ENCODE measurements at places on chromosomes 4 and X.

DNA sequence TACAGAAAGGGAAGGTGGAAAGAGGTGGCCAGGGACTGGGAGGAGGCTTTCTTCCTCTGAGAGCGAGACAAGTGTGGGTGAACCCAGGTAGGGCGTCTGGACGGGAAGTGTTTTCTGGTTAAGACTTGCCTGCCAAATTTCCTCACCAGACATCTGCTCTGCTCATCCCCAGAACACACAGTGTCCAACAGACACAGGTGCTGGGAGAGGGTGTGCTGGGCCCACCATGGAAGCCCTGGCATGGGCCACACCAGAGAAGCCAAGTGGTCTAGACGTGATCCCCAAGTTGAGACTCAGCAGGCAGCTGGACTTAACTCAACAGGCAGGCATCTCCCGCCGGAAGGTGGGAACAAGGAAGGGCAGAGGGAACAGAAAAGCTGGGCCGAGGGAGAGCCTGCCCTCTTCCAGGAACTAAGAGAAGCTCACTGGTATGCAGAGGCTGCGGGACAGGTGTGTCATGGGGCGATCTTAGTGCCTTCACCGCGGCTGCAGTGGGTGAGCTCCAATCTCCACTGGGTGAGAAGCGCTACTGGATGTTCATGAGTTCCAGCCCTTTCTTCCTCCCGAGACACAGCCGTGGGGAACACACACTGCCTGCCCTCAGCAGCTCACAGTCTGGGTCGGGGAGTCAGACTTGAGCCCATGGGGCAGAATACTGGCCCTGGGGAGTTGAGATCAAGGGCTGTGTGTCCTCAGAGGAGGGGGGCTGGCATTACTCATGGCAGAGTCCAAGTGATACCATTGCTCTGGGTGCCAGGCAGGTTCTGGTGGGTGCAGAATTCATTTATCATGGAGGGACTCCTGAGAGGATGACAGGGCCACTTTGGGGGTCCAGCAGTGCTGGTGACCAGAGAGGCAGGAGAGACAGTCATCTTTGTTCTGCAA, 110.2 kb downstream of the CPZ start:
- no peak for DNase-seq

DNA sequence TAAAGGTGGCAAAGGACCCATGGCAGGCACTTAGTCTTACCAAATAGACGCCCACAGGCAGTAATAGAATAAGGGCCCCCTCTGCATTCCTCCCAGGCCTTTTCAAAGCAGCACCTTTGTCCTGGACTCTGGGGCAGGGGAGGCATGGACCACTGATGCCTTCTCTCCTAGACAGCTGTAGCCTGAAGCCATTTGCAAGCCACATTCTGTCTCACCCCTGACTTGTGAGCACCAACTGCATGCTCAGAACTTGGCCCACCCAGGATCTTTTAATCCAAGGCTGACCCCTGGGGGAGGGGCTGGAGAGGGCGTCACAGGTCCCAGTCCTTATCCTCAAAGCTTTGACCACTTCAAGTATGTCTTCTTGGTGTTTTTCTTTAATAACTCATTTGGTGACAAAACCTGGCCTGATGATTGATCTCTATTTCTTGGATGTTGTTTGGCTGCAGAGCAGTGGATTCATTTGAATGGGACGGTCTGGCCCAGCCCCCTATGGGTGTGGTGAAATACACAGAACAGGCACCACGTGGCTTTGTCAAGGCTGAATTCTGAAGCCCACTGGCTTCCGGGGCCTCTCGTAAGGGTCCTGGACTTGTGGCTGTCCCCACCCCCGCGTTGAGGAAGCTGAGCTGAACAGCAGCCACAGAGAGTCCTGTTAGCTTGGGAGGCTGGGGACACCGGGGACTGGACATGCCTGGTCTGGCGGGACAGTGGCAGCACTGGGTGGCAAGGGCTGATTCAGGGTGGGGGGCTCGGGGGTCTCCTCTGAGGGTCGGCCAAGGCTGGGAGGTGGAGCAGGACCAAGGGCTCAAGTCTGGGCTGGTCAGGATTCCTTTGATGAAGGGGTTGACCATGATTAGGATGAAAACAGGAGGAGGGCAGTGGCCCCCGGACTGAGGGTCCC, 36.6 kb downstream of the ADRA2C start:
- DNase-seq: no peak

GRCh38 chrX:29281078-29281742, 694.0 kb downstream of the IL1RAPL1 start:
- DNase-seq: no peak

- no peak for DNase-seq
Observed at GRCh38 chrX:43165343-43165920, 387.5 kb upstream of the PPP1R2C start.

- DNase-seq: no peak
Observed at GRCh38 chr4:42845586-42845985, 46.9 kb upstream of the GRXCR1 start.

DNA sequence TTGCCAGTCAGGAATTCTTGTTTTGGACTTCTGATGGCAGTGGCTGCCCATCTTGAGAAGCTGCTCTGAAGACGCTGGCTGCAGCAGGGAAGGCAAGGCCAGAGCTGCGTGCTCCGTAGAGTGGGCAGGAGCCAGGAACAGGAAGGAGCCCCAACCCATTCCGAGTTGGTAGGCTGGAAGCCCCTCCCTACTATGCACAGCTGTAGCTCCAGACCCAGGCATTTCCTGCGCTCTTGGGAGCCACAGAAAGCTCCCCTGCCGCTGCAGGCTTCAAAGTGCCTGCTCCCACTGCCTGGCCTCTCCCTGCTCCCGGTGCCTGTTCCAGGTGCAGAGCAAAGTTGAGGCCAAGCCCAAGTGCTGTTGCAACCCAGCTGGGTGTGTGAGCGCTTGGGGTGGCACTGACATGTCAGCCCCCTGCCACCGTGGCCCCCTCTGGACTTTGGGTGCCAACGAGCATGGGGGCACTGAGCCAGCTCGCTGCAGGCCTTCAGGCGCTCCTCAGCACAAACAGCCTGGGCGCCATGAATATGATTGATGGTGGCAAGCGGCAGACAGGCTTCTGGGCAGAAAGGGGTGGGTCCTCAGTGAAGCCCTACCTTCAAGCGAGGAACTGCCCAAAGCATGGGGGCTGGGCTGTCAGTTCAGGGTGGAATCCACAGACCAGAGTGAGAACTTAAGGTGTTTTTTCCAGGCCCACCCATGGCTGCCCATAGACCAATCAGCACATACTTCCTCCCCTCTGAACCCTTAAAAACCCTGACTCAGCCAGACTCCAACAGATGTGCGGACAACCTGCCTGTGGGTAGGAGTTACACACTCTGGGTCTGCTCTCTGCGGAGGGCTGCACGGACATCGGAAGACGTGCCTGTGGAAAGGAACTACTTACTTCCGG, 677.2 kb upstream of the INTU start:
- DNase-seq: no peak

GRCh38 chrX:21666679-21667078, 8.5 kb upstream of the KLHL34 start:
- DNase-seq: no peak

GRCh38 chr4:105620640-105621323, 68.4 kb downstream of the ARHGEF38 start:
- no peak for DNase-seq

DNA sequence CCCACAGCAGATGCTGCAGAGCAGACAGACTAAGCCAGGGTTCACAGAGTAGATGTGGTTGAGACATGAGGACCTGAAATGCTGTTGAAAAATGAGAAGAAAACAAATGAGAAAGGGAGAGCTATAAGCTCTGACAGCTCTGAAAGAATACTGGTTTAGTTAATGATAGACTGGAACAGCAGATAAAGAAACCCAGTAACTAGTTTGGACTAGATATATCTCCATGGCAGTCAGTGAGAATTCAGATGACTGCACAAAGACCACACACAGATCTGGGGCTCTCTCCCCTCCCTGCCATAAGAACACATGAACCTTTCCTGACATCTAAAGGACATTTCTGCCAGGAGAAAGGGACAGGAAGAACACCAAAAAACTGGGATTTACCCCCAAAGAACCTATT, 8.2 kb downstream of the NAA11 start:
- no peak for DNase-seq

DNA sequence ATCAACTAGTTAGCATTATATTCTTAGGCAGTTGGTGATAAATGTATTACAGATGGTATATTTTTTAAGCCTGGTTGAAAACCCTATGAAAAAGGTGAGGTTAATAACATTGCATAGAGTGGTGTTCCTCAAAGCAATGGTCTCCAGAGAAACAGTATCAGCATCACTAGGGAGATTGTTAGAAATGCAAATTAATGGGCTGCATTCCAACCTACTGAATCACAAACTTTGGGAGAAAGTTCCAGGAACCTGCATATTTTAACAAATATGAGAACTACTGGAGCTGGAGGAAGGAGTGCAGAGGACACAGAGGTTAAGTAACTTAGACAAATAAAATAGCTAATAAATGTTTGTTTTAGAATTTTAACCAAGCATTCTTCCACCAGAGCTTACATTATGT, 166.9 kb upstream of the PCDH10 start:
- DNase-seq: no peak

- DNase-seq: no peak
Observed at GRCh38 chr4:150986085-150986484, 29.0 kb downstream of the LRBA start.

GRCh38 chr4:186666750-186667149, 56.9 kb downstream of the FAT1 start:
- DNase-seq: no peak

- DNase-seq: no peak
Observed at GRCh38 chrX:112631892-112632291, 47.8 kb downstream of the LHFPL1 start.

DNA sequence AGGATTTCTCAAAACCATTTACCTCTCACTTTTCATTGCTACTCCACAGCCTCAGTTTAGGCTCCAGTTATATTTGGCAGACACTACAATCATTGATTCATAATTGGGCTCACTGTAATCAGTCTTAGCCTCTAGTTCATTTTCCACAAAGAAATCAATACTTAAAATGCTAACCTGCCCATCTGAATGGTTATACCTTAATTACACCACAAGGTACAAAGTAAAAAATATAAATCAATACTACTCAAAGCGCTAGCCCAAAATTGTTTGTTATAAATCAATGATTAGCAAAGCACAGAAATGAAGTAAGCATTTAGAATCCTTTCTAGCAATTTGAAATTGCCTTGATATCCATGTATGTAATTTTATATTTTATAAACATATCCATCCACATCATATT, 222.6 kb upstream of the NDST3 start:
- DNase-seq: no peak

- DNase-seq: no peak
Observed at GRCh38 chrX:24018809-24019208, 8.2 kb downstream of the KLHL15 start.

GRCh38 chr4:13368217-13368616, 115.9 kb downstream of the RAB28 start:
- DNase-seq: no peak

- DNase-seq: no peak
Observed at GRCh38 chr4:56537147-56537546, 31.6 kb downstream of the ARL9 start.

GRCh38 chrX:148871422-148872160, 371.2 kb downstream of the AFF2 start:
- DNase-seq: no peak

GRCh38 chrX:111507933-111508332, 3.5 kb upstream of the SERTM2 start:
- DNase-seq: no peak

- peak; percentile 60 for DNase-seq
Observed at GRCh38 chrX:40174001-40174853, 76.5 kb upstream of the BCOR start.

DNA sequence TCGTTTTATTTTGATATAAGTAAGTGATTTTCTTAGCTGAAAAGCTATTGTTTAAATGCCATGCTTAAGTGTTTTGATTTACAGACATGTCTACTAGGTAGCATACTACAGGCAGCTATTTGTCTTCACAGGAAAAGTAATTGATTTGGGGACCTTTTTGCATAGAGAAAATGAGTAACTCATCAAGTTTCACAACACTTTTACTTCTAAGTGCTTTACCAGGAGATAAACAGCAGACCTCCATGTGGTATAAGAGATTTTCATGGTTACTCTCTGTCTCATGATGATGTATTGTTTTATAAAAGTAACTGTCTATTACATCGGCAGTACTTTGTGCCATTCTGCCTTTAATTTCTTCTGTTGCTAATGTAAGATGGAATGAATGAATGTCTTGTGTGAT, 28.7 kb downstream of the RBPJ start:
- DNase-seq: no peak

DNA sequence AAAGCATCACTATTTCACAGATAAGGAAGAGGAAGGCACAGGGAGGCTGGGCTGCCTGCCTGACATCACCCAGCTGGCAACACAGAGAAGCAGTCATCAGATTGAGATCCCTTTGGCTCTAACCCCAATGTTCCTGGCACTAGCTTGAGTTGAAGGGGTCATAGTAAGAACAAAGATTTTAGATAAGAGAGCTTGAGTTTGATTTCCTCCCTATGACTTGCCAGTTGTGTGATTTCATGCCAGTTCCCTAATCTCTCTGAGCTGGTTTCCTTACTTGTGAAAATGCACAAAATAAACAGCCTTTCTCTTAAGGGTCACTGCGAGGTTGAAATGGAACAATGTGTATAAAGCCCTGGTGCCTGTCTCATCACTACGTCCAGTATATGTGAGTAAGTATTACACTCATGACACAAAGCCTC, 475.4 kb upstream of the HS3ST1 start:
- no peak for DNase-seq

GRCh38 chrX:112841820-112842157, 1.2 kb upstream of the AMOT start:
- no peak for DNase-seq

Measured in NCI-H1694 treated with DMSO at 0.1 percent for 48 hours (cell line).